A549 treated with RU486 at 1 μM for 4 hours (cell line): ENCODE measurements at places on chromosomes 3 and 15. TPM values are rescaled to one million over a fixed set of nuclear protein-coding genes. Genes with fewer than 3 reads are reported as not detected.

The GOLGA6A gene
- total RNA-seq, result 0.07 to 0.13 TPM (median 0.08 TPM) in 4 of 5 replicates, not detected in the other

The CLEC3B gene
- total RNA-seq, result 0.25 TPM in 1 of 5 replicates, not detected in the others

The LRRC49 gene
- 3.5 to 5.3 TPM (median 4.8 TPM) in 5 replicates for total RNA-seq

The KLF15 gene
- 0.06 to 0.19 TPM (median 0.09 TPM) in 4 of 5 replicates, not detected in the other for total RNA-seq

The EPHA6 gene
- 0.12 to 0.14 TPM in 2 of 5 replicates, not detected in the others for total RNA-seq

The SLC22A13 gene
- total RNA-seq, result 0.06 TPM in 1 of 5 replicates, not detected in the others

The SERF2 gene
- total RNA-seq, result 445 to 774 TPM (median 681 TPM) in 5 replicates

The CAND2 gene
- 0.31 to 0.45 TPM (median 0.40 TPM) in 5 replicates for total RNA-seq

The ACAD11 gene
- total RNA-seq, result 3.7 to 6.7 TPM (median 4.9 TPM) in 5 replicates

The PDCD6IP gene
- 127 to 173 TPM (median 160 TPM) in 5 replicates for total RNA-seq

The GNAT1 gene
- total RNA-seq, result not detected in 5 replicates

The KLHL25 gene
- total RNA-seq, result 5.3 to 8.4 TPM (median 7.3 TPM) in 5 replicates

The IL5RA gene
- total RNA-seq, result not detected in 5 replicates

The CGNL1 gene
- 1.4 to 1.6 TPM (median 1.5 TPM) in 5 replicates for total RNA-seq

The FGF12 gene
- 0.37 to 0.94 TPM (median 0.73 TPM) in 5 replicates for total RNA-seq

The TSC22D2 gene
- 10.6 to 13.3 TPM (median 12.3 TPM) in 5 replicates for total RNA-seq

The MCTP2 gene
- not detected in 5 replicates for total RNA-seq

The UTS2B gene
- total RNA-seq, result not detected in 5 replicates

The BCL2A1 gene
- 11.8 to 26.2 TPM (median 16.5 TPM) in 5 replicates for total RNA-seq

The CAMP gene
- not detected in 5 replicates for total RNA-seq

The NR2F2 gene
- total RNA-seq, result 21.3 to 28.1 TPM (median 26.6 TPM) in 5 replicates

The IL20RB gene
- 0.71 to 1.0 TPM (median 0.90 TPM) in 5 replicates for total RNA-seq

The DUOXA1 gene
- 0.09 to 0.11 TPM (median 0.10 TPM) in 4 of 5 replicates, not detected in the other for total RNA-seq

The ZNF501 gene
- not detected in 5 replicates for total RNA-seq

The TARS3 gene
- 6.0 to 8.2 TPM (median 7.0 TPM) in 5 replicates for total RNA-seq

The BSN gene
- 0.08 to 0.20 TPM (median 0.15 TPM) in 5 replicates for total RNA-seq

The ZNF621 gene
- 5.2 to 7.9 TPM (median 6.5 TPM) in 5 replicates for total RNA-seq

The TTC14 gene
- total RNA-seq, result 9.2 to 15.6 TPM (median 15.1 TPM) in 5 replicates

The EAF2 gene
- total RNA-seq, result 1.7 to 3.2 TPM (median 1.9 TPM) in 5 replicates

The C3orf85 gene
- total RNA-seq, result not detected in 5 replicates

The C2CD4A gene
- total RNA-seq, result 0.05 to 0.09 TPM (median 0.06 TPM) in 3 of 5 replicates, not detected in the others

The THAP10 gene
- 4.8 to 6.9 TPM (median 5.3 TPM) in 5 replicates for total RNA-seq

The CHP1 gene
- 52.0 to 76.1 TPM (median 52.4 TPM) in 5 replicates for total RNA-seq

The ZBTB38 gene
- 53.4 to 84.5 TPM (median 75.1 TPM) in 5 replicates for total RNA-seq

The NT5DC2 gene
- total RNA-seq, result 74.0 to 102 TPM (median 98.7 TPM) in 5 replicates

The TRIP4 gene
- total RNA-seq, result 23.5 to 33.1 TPM (median 24.9 TPM) in 5 replicates

The ADAMTS17 gene
- total RNA-seq, result 0.03 to 0.09 TPM (median 0.07 TPM) in 3 of 5 replicates, not detected in the others
